ENCODE measurements at places on chromosomes 6 and 20. TPM values are rescaled to one million over a fixed set of nuclear protein-coding genes. Genes with fewer than 3 reads are reported as not detected.

The SRMS gene
- not detected for total RNA-seq

DNA sequence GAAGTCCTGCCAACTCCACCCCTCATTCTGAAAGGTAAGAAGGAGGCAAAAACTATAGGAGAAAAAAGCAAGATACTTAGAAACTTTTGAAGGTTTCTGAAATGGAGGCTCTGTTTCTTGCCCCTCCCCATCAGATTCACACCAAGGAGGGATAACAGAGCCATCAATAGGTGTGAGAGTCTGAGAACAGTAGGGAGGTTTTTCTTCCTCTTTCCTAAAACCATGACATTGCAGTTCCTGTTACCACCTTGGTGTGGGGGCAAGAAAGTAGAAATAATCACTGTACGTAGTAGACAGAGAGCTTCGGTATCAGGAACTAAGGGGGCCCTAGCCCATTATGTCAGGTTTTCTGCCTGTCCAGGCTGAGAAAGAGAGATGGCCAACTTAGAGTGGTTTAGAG is 333.3 kb upstream of the SYNCRIP start:
- DNase-seq: no peak

DNA sequence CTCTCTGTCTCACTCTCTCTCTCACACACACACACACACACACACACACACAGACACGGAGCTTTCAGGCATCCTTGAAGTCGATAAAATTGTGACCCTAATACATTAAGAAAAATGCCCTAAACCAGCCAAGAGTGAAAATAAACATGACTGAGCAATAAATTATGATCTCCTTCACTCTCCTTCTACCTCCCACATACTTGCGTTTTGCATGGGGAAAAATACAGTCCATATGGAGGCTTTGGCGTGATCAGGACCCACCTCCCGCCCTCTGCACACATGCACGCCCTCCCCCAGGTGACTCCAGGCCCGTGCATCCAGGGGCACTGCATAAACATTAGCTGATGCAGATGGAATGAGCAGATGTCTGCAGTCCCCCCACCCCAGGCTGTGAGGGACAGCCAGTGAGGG is 114.2 kb upstream of the JARID2 start:
- DNase-seq: no peak

DNA sequence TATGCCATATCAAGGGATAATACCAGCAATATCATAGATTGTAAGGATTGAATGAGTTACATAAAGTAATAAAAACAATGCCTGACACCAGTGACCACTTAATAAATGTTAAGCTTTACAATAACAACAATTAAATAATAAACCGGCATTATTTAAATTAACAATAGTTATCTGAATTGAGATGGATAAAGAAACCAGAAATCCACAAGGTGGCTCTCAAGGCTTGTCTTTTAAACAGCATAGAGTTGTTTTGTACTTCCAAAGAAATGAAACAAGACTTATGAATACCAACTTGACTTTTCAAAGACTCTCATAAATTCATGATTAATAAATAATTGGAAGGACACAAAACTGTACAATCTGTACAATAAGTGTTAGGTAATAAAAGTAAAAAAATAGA is 203.1 kb downstream of the ASCC3 start:
- DNase-seq: peak; percentile 15

The C20orf141 gene
- not detected for total RNA-seq

- DNase-seq: peak; percentile 46
These were observed 19.0 kb downstream of the EPB41L1 start for GRCh38 chr20:36173451-36173933.

DNA sequence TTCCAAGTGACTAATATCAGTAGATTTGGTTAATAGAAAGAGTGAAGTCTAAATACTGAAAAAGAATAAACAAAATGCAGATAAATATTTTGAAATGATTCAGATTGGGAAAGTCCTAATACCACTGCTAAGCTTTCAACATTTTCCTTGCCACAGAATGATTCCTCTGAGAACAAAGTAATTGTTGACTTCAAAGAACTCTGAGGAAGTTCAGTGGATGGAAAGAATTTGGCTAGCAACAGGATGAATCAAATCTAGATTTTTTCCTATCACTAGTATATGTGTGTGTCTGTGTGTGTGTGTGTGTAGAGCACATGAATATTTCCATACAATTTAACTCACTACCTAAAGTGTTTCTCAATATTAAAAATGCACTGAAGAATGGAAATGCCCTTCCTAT is 107.9 kb upstream of the PREP start:
- no peak for DNase-seq

DNA sequence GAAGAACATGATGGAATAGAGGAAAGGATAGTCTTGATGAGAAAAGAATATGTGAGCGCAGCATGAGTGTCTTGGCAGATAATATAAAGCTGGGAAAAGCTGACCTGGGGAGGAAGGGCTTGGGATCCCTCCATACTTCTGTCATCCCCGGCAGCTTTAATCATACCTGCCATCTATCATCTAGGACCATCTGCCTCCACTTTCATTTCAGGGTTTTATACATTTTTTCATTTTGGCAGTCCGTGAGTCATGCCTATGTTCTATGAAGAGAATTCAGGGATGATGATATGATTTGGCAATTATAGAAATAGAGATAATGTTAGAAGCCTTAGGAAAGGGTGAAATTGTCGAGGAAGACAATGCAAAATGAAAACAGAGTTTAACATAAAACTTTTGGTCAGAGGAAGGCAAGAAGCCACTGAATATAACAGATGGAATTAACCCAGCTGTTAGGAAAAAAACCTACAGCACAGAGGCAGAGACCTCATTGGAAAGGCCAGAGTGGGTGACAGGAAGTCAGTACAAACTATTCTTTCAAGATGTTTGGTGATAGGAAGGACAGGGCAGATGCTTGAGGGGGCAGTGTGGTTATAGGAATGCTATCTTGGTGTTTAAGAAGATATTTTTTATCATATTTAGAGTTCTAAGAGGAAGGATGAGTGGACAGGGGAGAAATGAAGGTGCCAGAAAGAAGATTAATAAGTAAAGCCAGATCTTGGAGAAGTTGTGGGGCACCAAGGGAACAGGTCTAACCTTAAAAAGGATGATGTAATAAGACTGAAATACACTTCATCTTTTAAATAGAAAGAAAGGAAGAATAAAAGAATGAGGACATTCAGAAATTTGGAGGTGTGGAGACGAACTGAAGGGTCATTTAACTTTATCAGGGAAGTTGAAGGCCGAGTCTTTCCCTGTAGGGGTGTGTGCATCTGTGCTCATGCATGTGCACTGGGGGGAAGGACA is 37.8 kb downstream of the MARCKS start:
- DNase-seq: no peak
